ENCODE measurements at places on chromosomes 2 and 18.

GRCh38 chr2:157032017-157032416 is 225.5 kb upstream of the GALNT5 start:
- DNase-seq, result peak; percentile 16

- no peak for DNase-seq
These were observed 63.4 kb upstream of the SP5 start for GRCh38 chr2:170651624-170652325.

GRCh38 chr18:10499230-10499629 is 26.6 kb upstream of the NAPG start:
- DNase-seq, result no peak

GRCh38 chr2:137957033-137957432 is 7.2 kb upstream of the HNMT start:
- DNase-seq, result no peak

DNA sequence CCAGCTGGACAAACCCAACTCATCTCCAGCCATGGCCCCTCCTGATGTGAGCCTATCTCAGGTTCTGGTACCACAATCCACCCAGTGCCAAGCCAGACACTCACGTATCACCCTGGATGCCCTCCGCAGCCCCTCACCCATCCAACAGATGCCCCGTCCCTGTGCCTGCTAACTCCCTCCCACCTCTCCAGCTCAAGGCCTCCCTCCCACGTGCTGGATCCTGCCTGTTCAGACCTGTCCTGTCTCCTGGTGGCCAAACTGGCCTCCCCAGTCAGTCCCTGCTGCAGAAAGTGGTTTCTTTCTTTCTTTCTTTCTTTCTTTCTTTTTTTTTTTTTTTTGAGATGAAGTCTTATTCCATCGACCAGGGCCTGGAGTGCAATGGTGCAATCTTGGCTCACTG is 86.2 kb downstream of the RRM2 start:
- DNase-seq, result no peak

- DNase-seq, result no peak
These were observed 62.9 kb upstream of the TFPI start for GRCh38 chr2:187617120-187617519.

DNA sequence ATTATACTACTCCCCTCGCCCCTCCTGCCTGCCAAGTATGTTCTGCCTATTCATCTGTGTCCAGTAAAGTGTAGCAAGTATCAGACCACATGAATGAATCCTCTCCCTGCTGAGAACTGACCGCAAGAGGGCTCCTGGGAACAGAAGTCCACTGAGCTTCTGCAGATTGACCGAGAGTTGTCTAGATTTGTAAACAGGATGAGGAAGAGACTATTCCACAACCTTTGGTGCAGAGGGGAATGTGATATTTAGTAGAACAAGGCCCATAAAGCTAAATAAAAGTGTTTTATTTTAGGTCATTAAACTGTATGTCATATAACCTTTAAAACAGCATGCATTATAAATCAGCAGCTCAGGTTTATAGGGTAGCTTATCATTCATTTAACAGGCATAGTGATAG is 377.0 kb downstream of the DCC start:
- DNase-seq, result peak; percentile 0

DNA sequence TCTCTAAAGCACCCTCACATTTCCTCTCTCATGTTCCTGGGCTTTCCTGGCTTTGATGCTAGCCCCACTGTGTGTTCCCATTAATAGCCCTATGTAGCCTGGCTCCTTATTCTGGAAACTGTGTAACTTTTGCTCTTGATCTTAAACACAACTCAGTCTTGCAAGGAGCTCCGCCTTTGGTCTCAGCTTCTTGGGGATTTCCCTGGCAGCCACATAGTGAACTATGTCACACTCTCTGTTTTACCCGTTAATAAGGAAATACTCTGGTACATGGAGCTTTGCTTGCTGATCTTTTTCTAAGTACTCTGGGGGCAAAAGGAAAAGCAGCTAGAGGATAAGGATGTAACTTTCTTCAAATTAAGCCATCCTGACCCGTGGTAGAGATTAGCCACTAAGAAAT is 259.3 kb downstream of the NEDD4L start:
- no peak for DNase-seq

GRCh38 chr2:157751462-157752058 is 122.9 kb upstream of the ACVR1C start:
- no peak for DNase-seq

- no peak for DNase-seq
These were observed 23.2 kb downstream of the SLC40A1 start for GRCh38 chr2:189557373-189557772.

DNA sequence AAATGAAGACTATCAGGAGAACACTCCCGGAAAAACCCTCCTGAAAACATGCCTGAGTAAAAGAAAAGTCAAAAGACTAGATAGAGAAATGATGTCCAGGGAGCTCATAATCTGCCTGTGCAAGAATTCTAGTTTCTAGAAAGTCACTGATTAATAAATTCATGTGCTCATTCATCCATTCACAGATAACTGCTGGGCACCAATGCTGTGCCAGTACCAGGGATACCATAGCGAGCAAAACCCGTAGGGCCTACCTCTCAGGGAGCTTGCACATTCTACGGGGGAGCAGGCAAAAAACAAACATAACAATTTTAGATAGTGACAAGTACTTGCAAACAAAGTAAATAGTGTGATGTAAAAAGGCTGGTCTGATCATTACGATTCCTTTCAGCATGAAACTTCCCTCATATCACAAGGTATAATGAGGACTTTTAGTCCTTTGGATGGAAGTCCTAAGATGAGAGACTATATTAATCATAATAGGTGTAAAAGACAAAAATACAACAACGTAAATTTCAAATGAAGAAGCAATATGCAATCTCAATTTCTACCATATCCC is 289.9 kb downstream of the AFF3 start:
- DNase-seq, result no peak

GRCh38 chr2:46854260-46854659 is 61.3 kb downstream of the MCFD2 start:
- no peak for DNase-seq

All from H54 (cell line).